Endothelial cell of umbilical vein (primary cell): ENCODE measurements at places on chromosomes 4 and X. TPM values are rescaled to one million over a fixed set of nuclear protein-coding genes. Genes with fewer than 3 reads are reported as not detected.

- H3K27me3 ChIP-seq = no peaks in the 10 kb centered on the region
- H3K4me1 ChIP-seq = peaks cover 7% of the 10 kb centered on the region
- H3K27ac ChIP-seq = no peak overlapping the region
Observed at GRCh38 chrX:141175786-141176185, 1.1 kb downstream of the LDOC1 start.

DNA sequence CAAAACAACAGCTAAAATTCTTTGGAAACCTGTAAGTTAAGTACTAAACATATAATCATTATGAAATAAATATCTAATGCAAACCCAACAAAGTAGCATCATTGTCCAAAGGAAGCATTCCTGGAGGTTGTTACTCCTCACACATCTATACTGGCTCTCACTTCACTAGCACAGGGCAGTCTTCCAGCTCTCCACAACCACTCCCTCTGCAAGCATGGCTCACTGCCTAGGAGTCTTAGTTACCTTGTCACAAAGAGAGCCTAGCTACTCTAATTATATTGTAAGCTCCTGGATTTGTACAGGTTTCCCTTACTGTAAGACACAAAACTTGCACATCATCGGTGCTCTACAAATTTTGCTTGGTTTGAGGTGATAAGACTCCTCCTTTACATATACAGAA lies 76.1 kb downstream of the AMMECR1 start:
- H3K36me3 ChIP-seq = no peaks in the 10 kb centered on the region
- no peaks in the 10 kb centered on the region for H3K27me3 ChIP-seq
- no peak overlapping the region for H3K27ac ChIP-seq
- no peak overlapping the region for H3K4me3 ChIP-seq
- DNase-seq = no peak

DNA sequence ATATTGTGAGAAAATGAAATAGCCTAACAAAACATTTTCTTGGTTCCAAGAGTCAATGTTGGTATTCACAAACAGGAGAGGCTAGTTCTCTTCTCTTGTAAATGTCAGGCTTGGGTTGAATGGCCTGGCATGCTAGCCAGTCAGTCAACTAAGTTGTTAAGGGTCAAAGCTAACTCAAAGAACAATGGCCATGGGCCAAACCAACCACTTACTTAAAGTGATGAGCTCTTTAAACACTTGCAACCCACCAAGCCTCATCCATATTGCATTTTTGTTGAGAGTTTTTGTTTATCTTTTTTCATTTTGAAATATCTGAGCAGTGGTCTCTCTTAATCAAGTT lies 394.5 kb downstream of the RAB28 start:
- no peak overlapping the region for H3K4me3 ChIP-seq
- no peaks in the 10 kb centered on the region for H3K36me3 ChIP-seq
- no peaks in the 10 kb centered on the region for H3K27me3 ChIP-seq
- no peaks in the 10 kb centered on the region for H3K4me1 ChIP-seq

DNA sequence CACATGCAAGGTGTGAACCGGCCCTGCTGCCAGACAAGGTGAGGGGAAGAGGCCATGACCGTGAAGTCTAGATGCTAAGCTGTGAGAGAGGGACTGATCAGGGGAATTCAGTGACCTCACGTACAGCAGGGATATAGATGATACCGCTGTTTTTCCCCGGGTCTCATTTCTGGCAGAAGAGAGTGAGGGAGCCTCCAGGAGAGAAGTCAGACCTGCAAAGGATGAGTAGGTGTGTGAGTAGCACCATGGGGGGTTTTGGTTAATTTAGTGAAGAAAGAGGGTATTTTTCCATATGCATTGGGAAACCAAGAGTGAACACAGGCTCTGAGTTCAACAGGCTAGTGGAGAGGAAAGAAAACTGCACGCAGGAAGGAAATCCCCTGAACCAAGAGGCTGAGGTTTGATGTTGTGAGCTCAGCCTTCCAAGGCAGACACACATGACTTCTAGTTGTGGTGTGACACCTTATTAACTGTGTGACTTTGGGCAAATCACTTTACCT lies 127.6 kb upstream of the GATB start:
- H3K4me3 ChIP-seq = no peak overlapping the region
- no peaks in the 10 kb centered on the region for H3K27me3 ChIP-seq
- H3K36me3 ChIP-seq = no peaks in the 10 kb centered on the region

- no peak overlapping the region for H3K27ac ChIP-seq
- H3K4me3 ChIP-seq = no peak overlapping the region
- no peaks in the 10 kb centered on the region for H3K27me3 ChIP-seq
- no peak for DNase-seq
- no peaks in the 10 kb centered on the region for H3K4me1 ChIP-seq
- no peaks in the 10 kb centered on the region for H3K36me3 ChIP-seq
Observed at GRCh38 chr4:8912089-8912455, 40.4 kb upstream of the HMX1 start.

DNA sequence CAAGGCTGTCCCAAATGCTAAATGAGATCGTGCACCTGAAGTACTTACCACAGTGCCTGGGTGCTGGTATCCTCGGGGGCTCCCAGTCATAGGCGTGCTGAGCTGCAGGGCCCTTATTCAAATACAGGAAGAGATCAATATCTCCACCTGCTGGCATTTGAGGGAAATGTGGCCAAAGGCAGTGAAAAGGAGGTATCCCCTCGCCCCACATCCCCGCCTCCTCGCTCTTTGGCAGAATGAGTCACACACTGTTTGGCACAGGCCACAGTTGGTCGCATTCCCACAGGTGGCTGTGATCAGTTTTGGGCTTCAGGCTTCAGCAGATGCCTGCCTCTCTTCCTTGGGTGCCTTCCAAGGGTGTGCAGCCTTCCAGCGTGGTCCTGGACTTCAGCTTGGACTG lies 28.4 kb downstream of the ZNF185 start:
- no peaks in the 10 kb centered on the region for H3K27me3 ChIP-seq
- DNase-seq = peak; percentile 72
- no peak overlapping the region for H3K4me3 ChIP-seq
- no peaks in the 10 kb centered on the region for H3K36me3 ChIP-seq

- H3K27me3 ChIP-seq = no peaks in the 10 kb centered on the region
- no peaks in the 10 kb centered on the region for H3K36me3 ChIP-seq
- H3K4me1 ChIP-seq = no peaks in the 10 kb centered on the region
- H3K27ac ChIP-seq = no peak overlapping the region
- no peak overlapping the region for H3K4me3 ChIP-seq
- DNase-seq = no peak
Observed at GRCh38 chr4:15262396-15262795, 165.4 kb upstream of the C1QTNF7 start.

DNA sequence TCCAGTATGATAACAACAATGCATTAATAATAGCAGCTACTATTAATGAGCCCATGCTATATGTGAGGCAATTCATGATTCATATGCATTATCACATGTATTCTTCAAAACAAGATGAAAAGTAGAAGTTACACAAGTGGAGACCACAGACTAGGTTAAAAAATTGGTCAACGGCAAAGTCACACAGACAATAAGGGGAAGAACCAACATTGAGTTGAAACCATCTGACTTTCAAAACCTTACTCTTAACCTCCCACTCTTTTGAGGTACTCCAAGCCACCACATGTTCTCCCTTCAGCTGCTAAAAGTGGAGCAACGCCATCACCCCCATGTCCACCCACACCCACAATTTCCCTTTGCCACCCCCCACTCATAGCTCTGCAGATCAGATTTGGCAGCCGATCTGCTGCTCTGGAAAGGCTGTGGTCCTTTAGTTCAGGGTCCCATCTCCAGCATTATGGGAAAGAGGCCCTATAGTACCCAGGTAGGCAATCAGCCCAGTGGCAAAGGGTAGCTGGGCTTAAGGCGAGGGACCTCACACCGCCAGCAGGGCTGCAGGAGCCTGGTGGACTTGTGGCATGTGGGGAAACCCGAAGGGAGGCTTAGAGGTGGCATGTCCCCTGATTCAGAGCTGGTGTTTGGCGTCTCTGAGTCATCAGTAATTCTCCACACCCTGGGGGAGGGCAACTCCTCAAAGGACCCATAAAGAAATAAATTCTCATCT lies 33.5 kb upstream of the CYBB start:
- H3K27me3 ChIP-seq = no peaks in the 10 kb centered on the region
- H3K36me3 ChIP-seq = no peaks in the 10 kb centered on the region
- H3K4me3 ChIP-seq = no peak overlapping the region
- no peak for DNase-seq
- no peaks in the 10 kb centered on the region for H3K4me1 ChIP-seq

- H3K27ac ChIP-seq = no peak overlapping the region
- peaks cover 50% of the 10 kb centered on the region for H3K27me3 ChIP-seq
- DNase-seq = peak; percentile 75
- no peaks in the 10 kb centered on the region for H3K36me3 ChIP-seq
- H3K4me1 ChIP-seq = peaks cover 12% of the 10 kb centered on the region
Observed at GRCh38 chr4:21765810-21766407, 182.7 kb downstream of the KCNIP4 start.

GRCh38 chr4:153227469-153228075 lies 23.3 kb downstream of the TRIM2 start:
- H3K4me3 ChIP-seq = no peak overlapping the region
- no peaks in the 10 kb centered on the region for H3K27me3 ChIP-seq
- DNase-seq = no peak
- H3K36me3 ChIP-seq = no peaks in the 10 kb centered on the region

- DNase-seq = peak; percentile 41
- no peak overlapping the region for H3K4me3 ChIP-seq
- H3K4me1 ChIP-seq = peaks cover 38% of the 10 kb centered on the region
- H3K36me3 ChIP-seq = no peaks in the 10 kb centered on the region
- H3K27ac ChIP-seq = no peak overlapping the region
- H3K27me3 ChIP-seq = no peaks in the 10 kb centered on the region
Observed at GRCh38 chr4:94517492-94517891, 65.8 kb downstream of the PDLIM5 start.

DNA sequence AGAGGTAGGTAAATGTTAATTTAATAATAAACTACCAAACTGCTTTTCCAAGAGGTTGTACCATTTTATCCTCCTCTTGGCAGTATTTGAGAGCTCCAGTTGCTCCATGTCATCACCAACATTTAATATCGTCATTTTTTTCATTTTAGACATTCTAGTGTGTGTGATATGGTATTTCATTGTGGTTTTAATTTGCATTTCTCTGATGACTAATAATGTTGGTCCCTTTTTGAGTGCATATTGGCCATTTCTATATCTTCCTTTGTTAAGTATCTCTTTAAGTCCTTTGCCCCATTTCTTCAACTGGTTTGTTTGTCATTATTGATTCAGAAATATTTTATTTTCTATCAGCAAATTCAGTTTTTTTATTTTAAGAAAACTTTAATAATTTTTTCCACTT lies 88.8 kb downstream of the MAPK10 start:
- no peak overlapping the region for H3K4me3 ChIP-seq
- no peak overlapping the region for H3K27ac ChIP-seq
- no peaks in the 10 kb centered on the region for H3K27me3 ChIP-seq
- no peaks in the 10 kb centered on the region for H3K36me3 ChIP-seq

- H3K27me3 ChIP-seq = no peaks in the 10 kb centered on the region
- H3K36me3 ChIP-seq = no peaks in the 10 kb centered on the region
- DNase-seq = peak; percentile 55
- no peaks in the 10 kb centered on the region for H3K4me1 ChIP-seq
- no peak overlapping the region for H3K27ac ChIP-seq
Observed at GRCh38 chr4:138494931-138495330, 252.8 kb upstream of the SLC7A11 start.

DNA sequence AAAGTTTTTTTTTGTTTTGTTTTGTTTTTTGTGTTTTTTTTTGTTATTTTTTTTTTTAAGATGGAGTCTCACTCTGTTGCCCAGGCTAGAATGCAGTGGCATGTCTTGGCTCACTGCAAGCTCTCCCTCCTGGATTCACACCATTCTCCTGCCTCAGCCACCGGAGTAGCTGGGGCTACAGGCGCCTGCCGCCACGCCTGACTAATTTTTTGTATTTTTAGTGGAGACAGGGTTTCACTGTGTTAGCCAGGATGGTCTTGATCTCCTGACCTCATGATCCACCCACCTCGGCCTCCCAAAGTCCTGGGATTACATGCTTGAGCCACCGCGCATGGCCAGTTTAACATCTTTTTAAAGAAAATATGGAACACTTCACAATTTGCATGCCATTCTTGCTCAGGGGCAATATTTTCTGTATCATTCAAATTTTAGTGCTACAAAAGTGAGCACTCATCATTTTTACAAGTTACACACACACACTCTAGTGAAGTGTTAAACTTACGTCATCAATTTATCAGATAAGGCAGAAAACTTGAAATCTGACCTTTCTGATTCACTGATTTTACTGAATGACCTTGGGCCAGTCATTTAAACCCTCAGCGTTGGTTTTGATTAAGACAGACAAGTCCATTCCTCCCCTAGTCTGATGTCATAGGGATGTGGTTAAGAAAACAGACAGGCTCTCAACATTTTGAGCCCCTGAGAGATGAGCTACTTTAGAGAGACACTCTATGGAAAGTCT lies 61.2 kb downstream of the TRIM2 start:
- H3K4me3 ChIP-seq = no peak overlapping the region
- H3K36me3 ChIP-seq = no peaks in the 10 kb centered on the region
- DNase-seq = no peak
- no peak overlapping the region for H3K27ac ChIP-seq

GRCh38 chr4:86482306-86483172 lies 111.6 kb upstream of the PTPN13 start:
- no peak for DNase-seq
- H3K4me1 ChIP-seq = no peaks in the 10 kb centered on the region
- H3K27me3 ChIP-seq = no peaks in the 10 kb centered on the region
- H3K4me3 ChIP-seq = no peak overlapping the region
- H3K36me3 ChIP-seq = no peaks in the 10 kb centered on the region

DNA sequence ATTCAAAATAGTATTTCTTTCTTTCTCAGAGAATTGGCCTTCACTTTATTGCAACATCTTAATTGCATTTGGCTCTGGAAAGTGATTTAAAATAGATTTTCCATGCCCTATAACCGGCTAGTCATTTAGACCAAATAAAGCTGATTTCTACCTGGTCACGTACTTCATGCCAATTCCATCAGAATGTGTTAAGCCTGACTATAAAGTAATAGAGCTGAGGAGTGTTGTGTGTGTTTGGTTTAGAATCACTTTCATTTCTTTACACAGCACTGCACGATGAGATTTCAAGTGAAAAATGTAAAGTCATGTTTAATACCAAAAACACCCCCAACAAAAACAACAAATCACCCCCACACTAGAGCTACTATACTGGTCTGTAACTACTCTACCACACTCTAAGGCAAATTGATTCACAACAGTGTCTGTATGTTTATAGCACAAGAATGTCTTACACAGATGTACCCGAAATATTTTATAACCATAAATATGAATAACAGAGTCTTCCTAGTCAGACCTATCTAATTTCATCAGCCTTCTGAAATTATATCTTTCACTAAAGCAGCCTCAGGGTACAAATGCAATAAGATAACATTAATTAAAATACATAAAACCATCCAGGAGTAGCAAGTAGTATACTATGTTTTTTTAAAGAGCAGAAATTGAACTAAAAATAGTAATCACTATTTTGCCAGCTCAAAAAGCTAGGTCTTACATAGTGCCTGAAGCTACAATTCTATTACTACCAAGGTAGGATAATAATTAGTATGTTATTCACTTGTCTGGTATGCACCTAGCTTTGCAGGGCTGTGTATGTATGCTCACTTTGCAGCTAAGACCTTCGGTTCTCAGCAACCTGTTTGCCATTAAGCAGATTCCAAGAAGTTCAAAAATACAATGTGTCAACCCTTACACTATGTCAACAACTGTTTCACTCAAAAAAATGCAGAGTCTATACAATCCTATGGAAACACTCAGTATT lies 28.4 kb downstream of the APBB2 start:
- peaks cover 33% of the 10 kb centered on the region for H3K4me1 ChIP-seq
- H3K27ac ChIP-seq = no peak overlapping the region
- H3K4me3 ChIP-seq = no peak overlapping the region
- no peaks in the 10 kb centered on the region for H3K27me3 ChIP-seq
- no peak for DNase-seq
- no peaks in the 10 kb centered on the region for H3K36me3 ChIP-seq

PTPN13 gene
- polyA plus RNA-seq = 0.62 and 0.69 TPM in 2 replicates

MAGED4 gene
- polyA plus RNA-seq = 5.0 and 7.7 TPM in 2 replicates

SH2D1A gene
- polyA plus RNA-seq = not detected in 2 replicates

AMOT gene
- 0.68 and 1.2 TPM in 2 replicates for polyA plus RNA-seq

CLOCK gene
- 7.4 and 7.5 TPM in 2 replicates for polyA plus RNA-seq

FAM47A gene
- not detected in 2 replicates for polyA plus RNA-seq
